ENCODE measurements at places on chromosomes 3 and 15.

- no peak for DNase-seq
Observed at GRCh38 chr3:149115114-149115513, 14.3 kb upstream of the HPS3 start.

DNA sequence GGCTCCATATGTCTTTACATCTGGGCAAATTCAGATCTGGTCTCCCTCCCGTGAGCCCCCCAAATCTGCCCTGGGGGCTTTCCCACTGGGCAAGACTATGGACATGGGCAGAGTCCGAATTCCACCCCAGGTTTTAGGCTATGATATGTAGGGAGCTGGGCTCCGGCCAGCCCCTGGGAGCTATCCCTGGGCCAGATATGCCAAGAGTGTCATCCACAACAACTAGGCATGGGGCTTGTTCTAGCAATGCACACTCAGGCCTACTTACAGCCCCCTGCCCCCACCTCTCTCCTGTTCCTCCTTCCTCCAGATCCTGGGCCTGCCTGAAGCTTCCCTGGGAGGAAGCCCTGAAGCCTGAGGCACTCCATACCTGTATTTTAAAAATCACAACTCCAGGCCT is 622 bp downstream of the XIRP1 start:
- no peak for DNase-seq

DNA sequence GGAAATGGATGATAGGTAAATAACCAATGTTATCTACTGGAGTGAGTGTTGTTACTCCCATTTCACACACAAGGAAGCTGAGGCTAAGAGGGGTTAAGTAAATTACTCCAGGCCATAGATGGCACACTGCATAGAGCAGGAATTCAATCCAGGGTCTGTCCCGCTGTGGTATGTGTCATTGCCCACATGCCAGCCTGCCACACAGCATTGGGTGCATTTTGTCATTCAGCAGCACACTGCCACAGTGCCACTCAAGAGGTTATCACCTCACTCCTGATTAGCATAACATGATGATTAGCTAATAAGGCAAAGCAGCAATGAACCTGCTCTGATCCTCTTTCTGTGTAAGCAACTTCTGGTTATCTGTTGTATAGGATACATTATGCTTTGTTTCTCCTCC is 157.4 kb upstream of the CTNNB1 start:
- no peak for DNase-seq

- DNase-seq = no peak
Observed at GRCh38 chr3:55426486-55426885, 60.6 kb downstream of the WNT5A start.

DNA sequence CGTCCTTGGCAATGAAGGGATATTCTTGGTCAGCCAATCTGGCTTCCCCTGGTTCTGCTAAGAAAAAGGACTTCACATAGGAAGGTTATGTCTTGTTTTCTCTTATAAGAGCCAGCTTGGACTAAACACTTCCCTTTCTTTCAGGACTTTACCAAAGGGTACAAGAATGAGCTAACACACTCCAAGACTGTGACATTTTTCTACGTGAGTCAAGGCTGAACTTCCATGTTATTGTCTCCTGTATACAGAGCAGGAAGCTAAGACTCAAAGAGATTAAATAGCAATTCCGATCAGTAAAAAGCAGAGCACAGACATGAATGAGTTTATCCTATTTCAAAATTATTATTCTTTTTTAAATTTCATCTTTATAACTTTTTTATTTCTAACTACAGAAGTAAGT is 63.3 kb upstream of the STT3B start:
- DNase-seq = no peak

GRCh38 chr3:149011676-149012075 is 20.3 kb downstream of the GYG1 start:
- no peak for DNase-seq

DNA sequence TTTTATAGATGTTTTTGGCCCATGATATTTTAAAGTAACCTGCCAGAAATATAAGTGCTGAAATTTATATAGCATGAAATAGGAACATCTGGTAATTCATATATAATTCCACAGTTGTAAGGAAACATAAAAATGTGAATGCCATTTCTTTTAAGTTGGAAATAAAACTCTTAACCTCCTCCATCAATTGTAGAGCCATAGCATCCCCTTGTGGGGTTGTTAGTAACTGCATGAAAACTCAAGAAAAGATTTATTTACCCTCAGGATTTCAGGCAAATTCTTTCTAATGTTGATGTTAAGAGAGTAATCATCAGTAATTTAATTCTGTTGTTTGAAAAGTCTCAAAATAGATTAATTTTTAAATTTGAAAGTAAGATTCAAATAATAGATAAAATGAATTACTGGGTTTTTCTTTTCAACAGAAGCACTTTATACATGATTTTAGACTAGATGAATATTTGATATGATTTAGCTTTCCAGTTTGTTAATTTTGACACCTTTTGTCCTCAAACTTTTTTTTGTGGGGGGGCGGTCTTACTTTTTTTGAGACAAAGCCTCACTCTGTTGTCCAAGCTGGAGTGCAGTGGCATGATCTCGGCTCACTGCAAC is 74.7 kb downstream of the RASA2 start:
- peak; percentile 24 for DNase-seq

DNA sequence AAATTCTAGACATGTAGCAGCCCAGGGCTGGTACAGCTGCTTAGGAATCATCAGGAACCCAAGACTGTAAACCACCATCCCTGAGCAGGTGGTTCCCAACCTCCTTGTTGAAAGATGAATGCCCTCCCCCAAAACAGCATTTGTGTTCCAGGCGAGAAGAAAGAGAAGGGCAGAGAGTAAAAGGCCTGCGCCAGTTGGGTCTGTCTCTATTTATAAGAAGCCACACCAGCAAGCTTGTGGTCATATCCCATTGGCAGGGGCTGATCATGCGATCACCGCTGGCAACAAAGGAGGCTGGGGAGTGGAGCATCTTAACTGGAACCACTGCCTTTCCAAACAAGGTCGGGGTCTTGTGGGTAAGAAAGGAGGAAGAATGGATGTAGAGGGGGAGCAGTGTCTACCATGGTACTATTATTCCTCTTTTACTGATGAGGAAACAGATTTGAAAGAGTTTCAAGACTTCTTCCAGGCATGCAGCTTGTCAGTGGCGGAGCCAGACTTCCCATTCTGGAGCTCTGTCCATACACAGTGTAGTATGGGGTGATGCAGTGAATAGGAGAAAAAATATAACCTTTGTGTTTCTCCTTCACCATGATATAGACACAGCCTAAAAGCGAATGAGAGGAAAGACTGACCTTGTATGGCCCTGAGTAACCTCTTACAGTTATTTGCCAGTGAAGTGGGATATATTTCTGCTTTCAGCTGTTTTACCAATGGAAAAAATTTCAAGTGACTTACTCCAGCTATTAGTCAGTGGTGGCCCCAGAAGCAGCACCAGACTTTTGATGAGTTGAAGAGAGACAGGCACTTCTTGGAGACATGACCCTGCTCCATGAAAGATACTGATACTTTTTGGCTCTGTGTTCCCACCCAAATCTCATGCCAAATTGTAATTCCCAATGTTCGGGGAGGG is 222.6 kb downstream of the ABHD5 start:
- DNase-seq = no peak

GRCh38 chr3:79564192-79564591 is 203.6 kb downstream of the ROBO1 start:
- no peak for DNase-seq

- DNase-seq = no peak
Observed at GRCh38 chr3:142577696-142578328, 721 bp downstream of the ATR start.

DNA sequence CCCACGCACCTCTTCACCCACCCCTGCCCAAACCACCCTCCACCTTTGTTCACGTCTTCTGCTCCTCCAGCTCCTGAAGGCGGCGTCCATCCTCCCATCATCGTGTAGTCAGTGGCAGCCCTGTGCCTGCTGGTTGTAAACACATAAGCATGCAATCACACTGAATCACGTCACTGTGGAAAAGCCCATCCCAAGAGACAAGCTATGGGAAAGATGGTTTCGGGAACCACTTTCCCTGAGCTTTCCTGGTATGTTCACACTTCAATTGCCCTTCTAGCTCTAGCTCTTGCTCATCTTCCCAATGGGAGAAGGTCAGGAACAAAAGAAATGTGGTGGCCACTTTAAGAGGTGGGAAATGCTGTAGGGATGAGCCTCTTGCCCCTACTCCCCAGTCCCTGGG is 14.4 kb upstream of the GOLGA8J start:
- DNase-seq = no peak

- DNase-seq = no peak
Observed at GRCh38 chr3:177992993-177993970, 543.0 kb upstream of the KCNMB2 start.

- peak; percentile 47 for DNase-seq
Observed at GRCh38 chr3:194487289-194488054, 670 bp upstream of the ATP13A3 start.

GRCh38 chr3:175651716-175652115 is 792.6 kb downstream of the NAALADL2 start:
- DNase-seq = no peak

GRCh38 chr15:76313731-76314130 is 2.5 kb upstream of the ETFA start:
- no peak for DNase-seq

- peak; percentile 34 for DNase-seq
Observed at GRCh38 chr3:126266291-126266840, 86.0 kb upstream of the ALDH1L1 start.
